ENCODE measurements at places on chromosomes 7 and 10.

DNA sequence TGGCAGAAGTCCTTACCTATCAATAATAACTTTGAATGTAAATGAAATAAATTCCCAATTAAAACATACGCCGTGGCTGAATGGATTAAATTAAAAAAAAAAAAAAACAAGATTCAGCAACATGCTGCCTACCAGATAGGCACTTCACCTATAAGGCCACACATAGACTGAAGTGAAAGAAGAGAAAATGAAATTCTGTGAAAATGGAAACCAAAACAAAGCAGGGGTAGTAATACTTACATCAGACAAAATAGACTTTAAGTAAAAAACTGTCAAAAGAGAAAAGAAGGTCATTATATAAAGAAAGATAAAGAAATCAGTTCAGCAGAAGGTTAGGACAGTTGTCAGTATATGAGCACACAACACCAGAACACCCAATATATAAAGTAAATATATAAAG lies 55.3 kb downstream of the TCAF1 start:
- no peak for DNase-seq

- DNase-seq = no peak
Measured at GRCh38 chr7:89246196-89246595, 450.7 kb upstream of the TEX47 start.

DNA sequence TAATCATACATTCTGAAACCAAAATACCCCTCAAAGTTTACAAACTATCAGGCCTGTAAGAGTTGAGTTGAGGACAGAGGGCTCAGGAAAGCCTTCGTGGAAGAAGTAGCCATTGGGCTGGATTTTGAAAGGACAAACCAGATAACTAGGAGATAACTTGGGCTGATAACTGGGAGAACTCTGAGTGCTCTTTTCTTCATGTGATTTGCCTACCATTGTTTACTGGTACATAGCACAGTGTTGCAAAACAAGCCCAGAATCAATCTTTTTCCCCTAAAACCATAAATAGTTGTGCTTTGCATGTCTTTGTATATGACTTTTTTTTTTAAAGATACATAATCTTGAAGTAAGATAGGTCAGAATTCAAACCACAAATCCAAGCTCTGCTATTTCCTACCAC lies 106.7 kb upstream of the ITGB1 start:
- no peak for DNase-seq

DNA sequence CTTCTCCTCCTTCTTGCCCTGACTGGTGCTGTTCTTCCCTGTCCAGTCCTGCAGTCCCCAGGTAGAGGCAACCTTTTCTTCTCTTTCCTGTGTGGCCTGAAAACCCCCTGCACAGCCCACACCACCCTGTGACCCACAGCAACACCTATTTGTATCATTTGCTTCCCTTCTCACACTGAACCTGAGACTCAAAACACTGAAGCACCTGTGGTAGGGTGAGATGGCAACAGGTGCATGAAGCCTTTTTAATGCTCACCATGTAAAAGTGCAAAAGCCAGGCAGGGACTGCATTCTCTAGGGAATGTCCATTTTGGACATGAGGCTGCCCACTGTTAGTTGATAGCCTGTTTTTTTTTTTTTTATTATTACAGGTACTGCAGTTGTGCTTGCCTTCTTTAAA lies 71.4 kb downstream of the LRMDA start:
- DNase-seq = no peak

DNA sequence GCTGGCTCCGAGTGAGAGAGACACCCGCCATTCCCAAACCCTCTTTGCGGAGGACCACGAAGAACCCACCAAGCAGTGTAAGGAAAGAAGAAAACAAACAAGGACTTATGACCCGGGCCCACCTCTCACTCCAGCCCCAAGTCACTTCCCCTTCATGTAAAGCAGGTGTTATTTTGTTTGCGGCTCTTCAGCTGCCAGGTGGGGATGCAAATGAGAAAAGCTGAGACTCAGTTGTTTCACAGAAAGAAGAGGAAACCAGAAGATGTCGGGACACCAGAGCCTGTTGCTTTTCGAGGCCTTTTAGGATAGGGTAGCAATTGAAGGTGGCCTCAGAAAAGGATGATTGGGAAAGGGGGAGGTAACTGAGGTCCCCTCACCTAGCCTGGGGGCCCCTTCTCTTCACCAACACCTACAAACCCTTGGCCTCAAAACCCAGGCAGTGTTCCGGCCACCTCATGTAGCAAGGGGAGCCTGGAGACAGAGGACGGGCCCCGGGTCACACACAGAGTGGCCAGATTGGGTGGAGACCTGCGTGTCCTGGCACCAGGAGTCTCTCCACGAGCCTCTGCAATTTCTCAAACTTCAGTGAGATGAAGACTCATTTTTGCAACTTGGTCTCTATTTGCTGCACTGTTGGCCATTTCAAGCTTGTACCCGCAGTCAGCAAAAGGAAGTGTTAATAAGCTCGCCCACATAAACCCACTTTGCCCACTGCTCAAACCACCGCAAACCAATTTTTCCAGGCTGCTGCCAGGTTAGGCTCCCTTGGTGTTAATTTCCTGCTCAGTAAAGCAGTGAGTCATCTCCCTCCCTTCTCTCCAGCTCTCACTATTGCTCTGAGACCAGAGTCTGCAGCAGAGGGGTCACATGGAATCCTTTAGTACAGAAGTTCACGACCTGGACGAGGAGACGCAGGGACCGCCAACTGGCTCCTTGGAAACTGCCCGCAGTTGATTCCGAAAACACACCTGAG lies 45.5 kb downstream of the AOC1 start:
- DNase-seq = no peak

- DNase-seq = no peak
Measured at GRCh38 chr7:151505836-151506468, 13.7 kb downstream of the RHEB start.

GRCh38 chr10:37495415-37495814 lies 362.0 kb downstream of the ZNF248 start:
- no peak for DNase-seq
